ENCODE measurements at places on chromosomes 2 and 18. TPM values are rescaled to one million over a fixed set of nuclear protein-coding genes. Genes with fewer than 3 reads are reported as not detected.

- DNase-seq = no peak
These were observed 153.1 kb downstream of the FMNL2 start for GRCh38 chr2:152488075-152488474.

The HOXD3 gene
- 0.81 TPM for polyA plus RNA-seq

- no peak for DNase-seq
These were observed 37.2 kb upstream of the THSD7B start for GRCh38 chr2:136727973-136728699.

The SERPINB3 gene
- polyA plus RNA-seq = not detected

- no peak for DNase-seq
These were observed 1.7 kb downstream of the SH3RF3 start for GRCh38 chr2:109130723-109130995.

DNA sequence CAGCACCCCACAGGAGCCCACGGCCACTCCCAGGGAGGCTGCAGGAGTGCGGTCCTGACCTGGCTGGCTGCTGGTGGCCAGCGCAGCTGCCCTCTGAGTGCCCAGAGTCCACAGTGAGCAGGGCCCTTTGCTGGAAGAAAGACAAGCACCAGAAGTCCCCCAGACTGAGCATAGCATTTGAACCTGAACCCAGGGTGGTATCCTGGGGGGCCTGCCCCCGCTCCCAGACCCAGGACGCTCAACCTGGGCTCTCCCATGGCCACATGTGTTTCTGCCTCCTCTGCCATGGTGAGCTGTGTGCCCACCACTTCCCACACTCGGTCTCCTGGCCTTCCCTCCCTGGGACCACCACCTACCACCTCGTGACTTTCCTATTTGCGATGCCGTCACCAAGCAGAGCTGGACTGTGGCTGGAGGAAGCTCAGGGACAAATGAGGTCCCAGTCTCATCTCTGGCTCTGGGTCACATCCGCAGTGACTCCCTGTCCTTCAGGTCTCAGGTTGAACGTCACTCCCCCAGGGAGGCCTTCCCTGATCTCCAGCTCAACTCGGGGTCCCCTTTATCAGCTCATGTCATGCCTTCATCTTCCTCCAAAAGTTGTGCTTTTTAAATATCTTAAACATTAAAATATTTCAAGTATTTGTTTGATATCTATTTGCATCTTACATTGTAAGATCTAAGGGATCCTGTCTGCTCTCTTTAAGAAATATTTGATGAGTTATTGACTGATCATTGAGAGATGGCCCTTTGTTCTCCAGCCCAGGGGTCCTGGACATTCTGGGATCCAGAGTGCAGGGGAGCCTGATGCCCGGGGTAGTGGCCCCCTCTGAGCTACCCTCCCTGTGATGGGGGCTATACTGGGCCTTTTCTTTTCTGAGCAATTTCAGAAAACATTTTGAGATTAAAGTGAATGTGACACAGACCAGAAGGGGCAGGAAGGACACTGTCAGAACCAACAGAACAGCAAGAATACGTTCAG, 16.4 kb upstream of the GPR55 start:
- no peak for DNase-seq

GRCh38 chr2:143686585-143687164, 557.5 kb downstream of the ARHGAP15 start:
- DNase-seq = no peak

- DNase-seq = no peak
These were observed 43.4 kb downstream of the ZNF516 start for GRCh38 chr18:76451396-76452331.

DNA sequence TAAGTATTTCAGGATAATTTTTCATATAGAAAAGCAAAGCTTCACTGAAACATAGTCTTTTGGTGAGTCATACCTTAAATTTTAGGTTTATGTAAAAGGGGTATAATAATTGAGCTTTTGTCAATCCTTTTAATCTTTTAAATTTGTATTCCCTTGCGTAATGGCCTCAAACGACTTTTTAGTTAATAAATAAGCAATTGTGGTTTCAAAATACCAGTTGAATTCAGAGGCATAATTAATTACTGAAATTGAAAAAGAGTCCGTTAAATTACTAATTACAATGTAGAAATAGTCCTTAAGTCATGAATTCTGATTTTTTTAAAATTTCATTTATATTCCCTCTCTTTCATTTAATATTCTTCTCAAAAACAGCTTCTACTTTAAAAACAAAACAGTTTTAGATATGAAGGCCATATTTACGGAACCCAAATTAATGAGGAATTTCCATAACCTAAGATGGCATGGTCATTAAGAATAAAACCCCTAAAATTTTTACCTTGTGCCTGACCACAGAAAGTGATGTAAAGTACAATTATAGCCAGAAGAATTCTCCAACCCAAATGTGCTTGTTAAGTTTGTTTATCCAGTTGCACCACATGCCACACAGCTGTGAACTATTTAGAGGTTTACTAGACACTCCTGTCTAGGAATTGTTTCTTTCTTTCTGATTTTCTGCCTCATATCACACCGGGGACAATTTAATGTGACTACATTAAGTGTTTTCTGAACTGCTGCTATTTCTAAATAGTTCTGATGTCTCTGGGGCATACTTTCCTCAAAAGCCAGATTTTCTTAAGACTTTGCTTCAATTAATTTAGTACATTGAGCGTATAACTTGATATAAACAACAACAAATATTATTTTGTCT, 60.7 kb upstream of the ITGA4 start:
- no peak for DNase-seq

GRCh38 chr18:9649164-9649540, 34.8 kb upstream of the PPP4R1 start:
- no peak for DNase-seq

DNA sequence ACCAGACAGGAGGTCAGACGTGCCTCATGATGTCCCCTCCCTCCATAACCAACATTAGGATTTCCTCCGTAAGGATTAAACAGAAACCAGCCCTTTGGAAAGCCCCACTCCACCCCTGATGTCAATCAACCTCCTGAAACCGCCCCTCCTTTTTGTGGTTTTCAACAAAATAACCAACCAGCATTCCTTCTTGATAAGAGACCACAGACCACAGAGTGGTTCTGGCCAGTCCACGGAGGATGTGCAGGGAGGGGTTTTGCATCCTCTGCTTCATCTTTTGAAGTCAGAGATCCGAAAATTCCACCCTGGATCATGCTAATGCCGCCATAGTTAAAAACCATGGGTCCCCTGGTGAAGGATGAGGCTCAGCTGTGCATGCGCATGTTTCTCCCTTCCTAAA, 180.0 kb upstream of the CCDC150 start:
- no peak for DNase-seq

- DNase-seq = no peak
These were observed 243.8 kb upstream of the LRATD1 start for GRCh38 chr2:14388724-14389123.

All from SK-N-SH (cell line).